ENCODE measurements at places on chromosomes 1 and 21.

DNA sequence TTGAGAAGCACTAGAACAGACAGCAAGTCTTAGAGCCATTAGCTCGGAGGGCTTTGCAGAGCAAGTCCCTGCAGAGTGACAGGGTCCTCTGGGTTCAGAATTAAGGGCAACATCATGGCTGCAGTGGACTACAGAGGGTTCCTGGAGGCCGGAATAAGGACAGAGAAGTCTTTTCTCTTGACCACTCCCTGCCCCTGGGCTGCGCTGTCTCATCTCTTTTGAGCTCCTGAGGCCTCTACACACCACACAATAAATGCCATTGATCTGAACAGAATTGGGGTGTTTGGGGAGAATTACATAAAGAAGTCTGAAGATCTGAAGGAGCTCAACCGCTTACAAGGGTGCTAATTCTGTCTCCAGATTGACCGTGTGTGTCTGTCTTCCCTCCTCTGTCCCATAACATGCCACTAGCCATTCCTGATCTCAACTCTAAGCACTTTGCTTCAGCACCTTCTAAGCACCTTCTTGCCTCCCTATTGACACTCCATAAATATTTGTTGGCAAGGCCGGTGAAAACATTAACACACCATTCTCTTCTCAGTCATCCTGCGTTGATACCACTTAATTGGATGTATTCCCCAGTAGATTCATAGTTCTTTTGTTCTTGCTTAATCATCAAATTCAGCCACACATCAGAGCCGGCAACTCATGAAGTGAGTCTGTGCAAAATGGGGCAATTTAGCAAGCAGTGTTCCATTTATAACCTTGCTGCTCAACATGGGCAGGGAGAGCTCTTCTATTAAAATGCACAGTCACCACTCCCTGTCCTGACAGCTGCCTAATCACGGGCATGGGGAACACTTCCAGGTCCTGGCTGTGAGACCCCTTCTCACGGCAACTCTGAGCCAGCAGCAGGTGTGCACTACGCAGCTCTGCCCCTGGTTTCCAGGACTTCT, 49.7 kb downstream of the NMNAT2 start:
- DNase-seq = no peak

DNA sequence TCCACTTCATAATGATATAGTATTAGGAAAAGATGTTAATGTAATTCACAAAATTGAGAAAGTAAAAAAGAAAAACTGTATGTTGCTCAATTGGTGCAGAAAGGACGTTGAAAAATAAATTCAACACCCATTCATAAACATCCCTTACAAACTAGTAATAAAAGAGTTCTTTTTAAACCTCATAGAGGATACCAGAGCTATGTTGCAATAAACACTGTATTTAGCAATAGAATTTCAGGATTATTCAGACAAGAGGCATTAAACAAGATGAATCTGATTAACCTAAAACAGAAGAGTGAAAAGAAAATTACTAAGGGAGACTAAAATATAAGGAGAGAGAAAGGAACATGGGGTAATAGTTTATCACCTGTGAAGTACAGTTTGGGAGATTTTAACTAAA, 154.8 kb downstream of the NTPCR start:
- DNase-seq = no peak

GRCh38 chr1:93186667-93187066, 6.1 kb downstream of the CCDC18 start:
- DNase-seq = no peak

DNA sequence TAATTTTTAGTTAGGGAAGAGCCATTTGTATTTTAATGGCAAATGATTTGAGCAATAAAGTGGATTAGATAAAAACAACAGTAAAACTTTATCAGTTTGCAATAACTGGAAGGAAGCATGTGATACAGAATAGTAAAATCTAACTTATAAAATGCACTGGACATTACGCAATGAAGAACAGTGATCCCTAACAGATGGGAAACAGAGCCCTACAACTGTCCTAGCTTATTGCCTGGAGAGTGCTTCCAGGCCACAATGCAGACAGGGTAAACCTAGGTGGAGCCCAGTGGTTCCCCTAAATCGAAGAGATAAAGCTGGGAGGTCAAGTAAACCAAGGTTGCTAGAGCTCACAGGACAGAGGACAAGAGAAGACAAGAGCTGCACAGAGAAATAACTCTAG, 7.0 kb downstream of the OMA1 start:
- no peak for DNase-seq

DNA sequence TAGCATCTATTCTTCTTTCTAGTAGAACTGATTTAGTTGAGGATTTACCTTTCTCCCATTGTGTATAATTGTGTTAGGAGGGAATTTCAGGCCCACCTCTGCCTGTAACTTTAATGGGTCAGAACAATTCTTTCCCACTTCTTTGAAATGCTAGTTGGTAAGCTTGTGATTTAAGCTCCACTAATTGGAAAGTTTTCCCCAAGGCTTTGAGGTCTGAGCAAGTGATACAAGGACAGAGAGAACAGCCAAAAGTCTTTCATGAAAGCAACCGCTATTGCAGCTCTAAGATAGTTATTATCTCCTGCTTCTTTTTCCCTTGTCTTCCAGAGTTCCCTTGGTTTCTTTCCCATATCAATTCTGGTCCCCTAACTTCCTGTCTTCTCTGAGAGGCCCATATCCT, 38.7 kb upstream of the PDC start:
- no peak for DNase-seq
